Activated CD8-positive, alpha-beta memory T cell treated with anti-CD3 and anti-CD28 coated beads for 1 hour (primary cell): ENCODE measurements at places on chromosomes 5 and 9.

GRCh38 chr5:31355337-31355736 is 161.9 kb downstream of the CDH6 start:
- no peak for DNase-seq

- no peak for DNase-seq
These were observed 88.1 kb upstream of the SSBP2 start for GRCh38 chr5:81839034-81839433.

- no peak for DNase-seq
These were observed 319.8 kb downstream of the ASTN2 start for GRCh38 chr9:117095081-117095480.

DNA sequence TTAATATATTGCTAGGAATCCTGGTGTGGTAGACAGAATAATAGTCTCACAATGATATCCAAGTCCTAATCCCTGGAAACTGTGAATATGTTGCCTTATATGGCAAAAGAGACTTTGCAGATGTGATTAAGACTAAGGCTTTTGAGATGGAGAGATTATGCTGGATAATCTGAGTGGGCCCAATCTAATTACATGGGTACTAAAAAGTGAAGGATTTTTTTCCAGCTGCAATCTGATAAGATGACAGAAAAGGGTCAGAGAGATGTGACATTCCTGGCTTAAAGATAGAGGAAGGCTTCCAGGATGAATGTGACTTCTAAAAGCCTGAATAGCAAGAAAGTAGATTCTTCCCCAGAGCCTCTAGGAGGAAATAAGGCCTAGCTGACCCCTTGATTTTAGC is 80.7 kb upstream of the MPDZ start:
- DNase-seq: no peak

DNA sequence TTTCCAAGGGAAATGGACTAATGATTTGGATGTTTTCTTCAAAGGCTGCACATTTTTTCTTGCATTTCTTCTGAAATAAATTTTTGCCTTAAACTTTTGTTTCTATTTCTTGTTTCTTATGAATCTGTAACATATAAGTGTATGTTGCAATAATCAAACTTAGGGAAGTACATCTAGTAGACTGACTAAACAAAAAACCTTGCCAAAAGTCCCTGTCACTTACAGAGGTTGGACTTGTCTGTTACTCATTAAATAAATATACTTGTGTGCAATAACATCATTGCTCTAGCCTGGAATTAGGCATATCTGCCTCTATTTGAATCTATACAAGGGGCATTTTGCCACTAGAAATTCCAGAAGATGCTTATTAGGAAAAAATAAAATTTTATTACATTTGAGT is 56.6 kb downstream of the C6 start:
- no peak for DNase-seq

DNA sequence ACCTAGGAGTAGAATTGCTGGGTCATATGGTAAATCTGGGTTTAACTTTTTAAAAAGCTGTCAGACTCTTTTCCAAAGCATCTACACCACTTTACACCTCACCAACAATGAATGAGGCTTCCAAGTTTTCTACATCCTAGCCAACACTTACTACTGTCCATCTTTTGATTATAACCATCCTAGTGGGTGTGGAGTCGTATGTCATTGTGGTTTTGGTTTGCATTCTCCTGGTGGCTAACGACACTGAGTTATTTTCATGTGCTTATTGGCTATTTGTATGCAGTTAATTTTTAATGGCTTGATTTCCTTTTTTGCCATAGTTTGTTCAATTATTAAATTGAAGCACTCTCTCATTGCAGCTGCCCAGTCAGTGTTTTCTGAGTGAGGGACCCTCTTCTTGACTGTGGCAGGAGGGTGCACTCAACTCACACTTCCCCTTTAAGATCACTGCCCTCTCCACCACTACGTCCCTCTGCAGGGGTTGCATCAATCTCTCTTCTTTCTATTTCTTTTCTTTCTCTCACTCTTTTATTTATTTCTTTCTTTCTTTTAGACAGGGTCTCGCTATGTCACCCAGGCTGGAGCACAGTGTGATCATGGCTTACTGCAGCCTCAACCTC is 182.3 kb downstream of the C9orf152 start:
- DNase-seq: no peak

DNA sequence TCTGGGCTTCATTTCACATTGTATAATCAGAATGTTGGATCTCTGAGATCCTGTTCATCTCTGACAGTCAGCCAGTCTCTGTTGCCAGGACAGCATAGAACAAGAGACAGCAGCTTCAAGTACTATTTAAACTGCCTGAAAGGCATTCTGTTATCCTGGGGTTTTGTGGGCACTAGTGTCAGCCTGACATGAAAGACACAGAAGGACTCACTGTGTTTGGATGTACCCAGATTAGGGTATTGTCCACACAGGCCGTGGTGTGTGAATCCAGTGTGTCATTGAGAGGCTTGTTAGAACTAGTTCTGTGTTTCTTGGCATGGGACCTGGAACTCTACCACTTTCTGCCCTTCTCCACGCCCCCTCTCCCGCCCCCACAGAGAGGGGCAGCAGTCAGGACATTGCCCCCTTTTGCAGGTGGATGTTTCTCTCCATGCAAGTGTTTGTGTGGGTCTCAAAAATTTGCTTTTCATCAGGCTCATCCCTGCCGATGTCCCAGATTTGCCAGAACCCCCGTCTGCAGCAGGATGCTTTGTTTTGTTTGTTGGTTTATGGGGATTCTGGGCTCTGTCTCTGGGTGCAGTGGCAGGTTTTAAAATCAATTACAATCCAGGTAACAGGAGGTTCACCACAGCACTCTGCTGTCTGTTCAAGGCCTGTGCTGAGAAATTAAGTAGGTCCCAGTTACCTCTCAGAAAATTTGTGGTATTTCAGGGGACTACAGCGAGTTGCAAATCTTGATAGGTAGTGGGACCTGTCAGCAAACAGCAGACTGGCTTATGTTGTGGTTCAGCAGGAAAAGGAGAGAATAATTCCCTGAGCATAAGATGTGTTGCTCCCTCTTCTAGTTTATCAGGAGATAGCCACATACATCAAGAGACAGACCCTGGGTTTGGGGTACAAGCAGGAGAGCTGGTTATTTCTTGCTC is 144.6 kb downstream of the DOCK2 start:
- no peak for DNase-seq

DNA sequence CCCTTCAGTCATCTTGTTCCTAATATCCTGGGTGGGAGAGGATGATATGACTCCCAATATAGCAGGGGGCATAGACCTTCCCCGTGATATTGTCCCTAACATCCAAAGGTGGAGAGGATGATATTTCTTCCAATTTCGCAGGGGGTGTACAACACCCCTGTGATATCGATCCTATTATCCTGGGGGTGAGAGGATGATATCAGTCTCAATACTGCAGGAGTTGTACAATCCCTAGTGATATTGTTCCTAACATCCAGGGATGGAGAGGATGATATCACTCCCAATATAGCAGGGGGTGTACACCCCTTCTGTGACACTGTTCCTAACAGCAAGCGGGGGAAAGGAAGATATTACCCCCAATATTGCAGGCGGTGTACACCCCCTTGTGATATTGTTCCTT is 122.6 kb downstream of the TMEM38B start:
- no peak for DNase-seq

DNA sequence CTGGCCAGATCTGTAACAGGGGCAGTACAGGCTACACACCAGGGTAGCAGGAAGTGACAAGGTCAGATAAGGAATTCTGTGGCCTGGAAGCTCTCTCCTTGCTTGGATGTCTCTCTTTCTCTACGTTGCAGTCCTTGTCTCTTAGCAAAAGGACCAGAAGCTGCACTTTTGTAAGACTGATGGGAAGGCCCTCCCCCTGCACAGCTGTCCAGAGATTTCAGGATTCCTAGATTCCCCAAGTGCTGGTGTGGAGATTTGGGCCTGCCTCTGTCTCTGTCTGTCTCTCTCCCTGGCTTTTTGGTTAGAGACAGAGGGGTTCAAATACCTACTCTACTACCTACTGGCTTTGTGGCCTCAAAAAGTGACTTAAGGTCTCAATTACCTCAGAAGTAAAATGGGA is 10.0 kb upstream of the CNTFR start:
- no peak for DNase-seq

DNA sequence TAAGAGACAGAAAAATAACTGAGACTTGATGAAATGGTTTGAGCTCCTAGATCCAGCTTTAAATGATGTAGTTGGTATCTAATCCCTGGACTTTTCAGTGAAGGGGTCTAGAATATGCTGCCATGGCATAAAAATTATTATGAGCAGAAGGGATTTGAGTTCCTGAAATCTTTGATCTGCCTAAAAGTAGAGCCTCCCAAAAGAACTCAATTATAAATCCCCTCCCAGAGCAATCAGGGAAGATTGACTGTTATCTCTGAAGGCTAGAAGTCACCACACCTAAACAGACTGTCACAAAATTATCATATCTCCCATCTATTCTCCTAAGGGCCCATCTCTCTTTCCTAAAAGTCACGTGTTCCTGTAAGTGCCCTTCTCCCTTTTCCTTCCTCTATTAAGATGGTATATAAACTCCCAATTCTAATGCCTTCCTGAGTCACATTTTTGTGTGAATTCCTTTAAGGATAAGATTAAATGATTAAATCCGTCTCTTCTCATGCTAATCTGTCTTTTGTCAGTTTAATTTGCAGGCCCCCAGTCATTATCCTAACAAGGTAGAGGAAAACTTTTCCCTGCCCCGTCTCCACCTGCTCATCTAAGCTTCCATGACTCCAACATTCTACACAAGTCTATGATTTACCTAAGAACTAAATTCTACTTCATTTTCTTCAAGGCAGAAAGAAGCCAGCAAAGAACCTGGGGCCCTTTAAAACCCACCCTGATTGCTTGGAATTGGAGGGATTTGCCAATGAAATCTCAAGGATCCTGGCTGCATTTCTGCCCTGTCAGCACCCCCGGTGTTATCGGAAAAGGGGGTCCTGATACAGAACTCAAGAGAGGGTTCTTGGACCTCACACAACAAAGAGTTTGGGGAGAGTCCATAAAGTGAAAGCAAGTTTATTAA is 47.1 kb upstream of the PWWP2A start:
- DNase-seq: no peak

DNA sequence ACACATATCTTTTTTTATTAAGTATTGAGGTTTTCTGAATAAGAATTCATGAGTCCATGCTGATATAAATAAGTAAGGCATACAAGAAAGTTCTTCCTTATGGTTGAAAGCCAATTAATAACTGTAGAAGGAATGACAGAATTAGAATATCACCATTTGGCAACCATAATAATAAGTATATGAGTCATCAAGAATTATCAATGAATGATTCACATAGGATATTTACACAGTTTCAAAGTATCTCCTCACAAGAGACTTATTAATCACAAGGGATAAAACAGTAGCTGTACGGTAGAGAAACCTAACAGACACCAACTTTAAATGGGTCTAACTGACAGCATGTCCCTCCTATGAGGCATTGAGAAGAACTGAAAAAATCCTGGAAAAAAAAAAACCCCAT is 161.6 kb downstream of the NR3C1 start:
- DNase-seq: no peak

DNA sequence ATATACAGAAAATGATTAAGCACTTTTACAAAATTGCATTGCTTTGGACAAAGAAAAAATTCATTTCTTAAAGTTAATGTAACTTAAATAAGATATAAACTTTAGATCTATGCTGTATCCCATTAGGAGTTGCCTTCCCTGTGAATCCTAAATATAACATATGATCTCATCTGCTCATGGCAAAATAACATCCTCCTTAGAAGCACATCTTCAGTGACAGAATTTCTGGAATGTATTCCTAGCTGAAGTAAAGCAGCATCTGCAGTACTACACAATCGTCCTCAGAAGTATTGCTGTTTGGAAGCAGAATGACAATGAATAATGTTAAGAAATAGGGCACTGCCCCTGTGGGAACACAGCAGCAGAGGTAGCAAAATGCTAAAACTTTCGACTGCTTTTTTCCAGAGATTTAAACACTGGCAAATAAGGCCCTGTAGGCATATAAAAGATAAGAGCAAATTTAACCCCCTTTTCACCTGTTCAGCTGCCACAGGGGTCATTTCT is 571.0 kb downstream of the PTPRD start:
- DNase-seq: no peak

GRCh38 chr5:137399911-137400310 is 99.2 kb downstream of the SPOCK1 start:
- no peak for DNase-seq

DNA sequence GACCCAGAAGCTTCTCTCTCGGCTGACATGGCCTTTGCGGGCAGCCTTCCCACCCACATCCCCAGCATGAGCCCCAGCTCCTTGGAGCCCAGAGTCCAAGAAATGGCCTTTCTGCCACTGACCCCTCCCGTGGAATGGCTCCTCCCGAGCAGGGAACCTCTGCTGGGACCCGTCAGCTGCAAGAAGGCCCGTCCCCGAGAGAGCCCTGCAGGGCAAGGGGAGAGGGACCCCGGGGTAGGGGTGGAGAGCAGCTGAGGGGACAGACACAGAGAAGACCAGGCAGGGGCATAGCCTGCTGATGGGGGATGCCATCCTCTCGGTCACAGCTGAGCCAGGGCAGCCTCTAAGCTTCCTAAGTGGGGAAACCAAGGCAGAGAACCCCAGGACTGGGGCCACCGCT is 11.2 kb upstream of the NOTCH1 start:
- no peak for DNase-seq

DNA sequence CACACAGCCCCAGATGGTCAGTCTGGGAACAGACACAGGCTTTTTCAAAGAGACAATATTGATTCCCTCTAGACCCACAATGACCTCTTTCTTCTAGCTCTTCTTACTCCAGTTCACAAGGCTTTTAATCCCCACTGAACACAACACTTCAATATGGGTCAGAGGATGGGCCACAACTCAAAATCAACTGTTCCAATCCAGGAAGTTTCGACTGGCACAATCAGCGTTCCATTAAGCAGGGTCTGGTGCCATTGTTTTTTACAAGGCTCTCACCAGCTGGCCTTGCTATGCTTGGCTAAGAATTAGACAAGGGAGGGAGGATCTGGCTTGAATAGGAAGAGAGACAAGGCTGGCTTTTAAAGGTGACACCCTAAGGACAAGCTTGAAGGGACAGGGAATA is 199.4 kb upstream of the SLC24A2 start:
- no peak for DNase-seq

- no peak for DNase-seq
These were observed 6.1 kb downstream of the SARDH start for GRCh38 chr9:133731876-133732638.

GRCh38 chr5:143826951-143827444 is 15.0 kb downstream of the HMHB1 start:
- DNase-seq: no peak

- DNase-seq: no peak
These were observed 299.4 kb upstream of the IRX2 start for GRCh38 chr5:3050863-3051262.

- DNase-seq: no peak
These were observed 294.5 kb downstream of the EBF1 start for GRCh38 chr5:158805195-158805594.
